SJSA1 (cell line): ENCODE measurements at places on chromosomes 7 and 10.

DNA sequence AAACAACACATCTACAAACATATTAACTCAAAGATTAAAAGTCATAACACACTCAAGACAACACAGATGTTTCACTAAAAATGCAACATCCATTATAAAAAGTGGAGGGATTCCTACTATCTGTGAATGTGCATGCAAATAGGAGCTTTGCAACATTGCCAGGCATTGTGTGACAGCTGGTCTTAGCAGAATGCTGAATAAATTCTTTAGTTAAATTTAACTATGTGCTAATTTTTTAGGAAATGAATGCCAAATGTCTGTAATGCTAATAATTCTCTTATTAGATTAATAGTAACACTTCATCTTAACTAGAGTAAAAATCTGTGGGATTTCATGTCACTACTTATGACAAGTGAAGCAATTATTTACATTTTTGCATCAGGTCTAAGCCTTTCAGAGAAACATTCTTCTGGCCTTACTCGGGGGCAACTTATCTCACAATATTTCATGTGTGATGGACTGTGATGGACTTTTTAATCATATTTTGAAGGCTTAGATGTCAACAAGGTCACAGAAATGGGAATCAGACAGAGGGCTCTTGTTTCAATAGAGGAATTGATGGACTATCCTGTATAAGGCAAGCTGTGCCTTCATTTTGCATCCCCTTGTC, 524.6 kb upstream of the KCND2 start:
- DNase-seq: no peak

GRCh38 chr7:124603066-124603465, 162.5 kb downstream of the GPR37 start:
- no peak for DNase-seq

- DNase-seq: no peak
These were observed 119.7 kb downstream of the SND1 start for GRCh38 chr7:127771707-127772106.

- DNase-seq: no peak
These were observed 60.8 kb downstream of the PTTG1IP2 start for GRCh38 chr7:90530263-90530662.

GRCh38 chr10:54800741-54801421, at the start of gene PCDH15:
Gene PCDH15, minus strand, starts transcription at chr10:54801231. Its CDS starts 136,969 bp downstream, at chr10:54664262.
- DNase-seq: no peak

- DNase-seq: no peak
These were observed 727.4 kb upstream of the NRP1 start for GRCh38 chr10:34061841-34062240.

GRCh38 chr7:40223451-40224127, 88.8 kb downstream of the SUGCT start:
- DNase-seq: no peak

- DNase-seq: no peak
These were observed 9.8 kb upstream of the SAMD8 start for GRCh38 chr10:75101416-75102251.

GRCh38 chr7:159127691-159128642, 16.7 kb downstream of the VIPR2 start:
- no peak for DNase-seq

- DNase-seq: no peak
These were observed 194.9 kb downstream of the SUGCT start for GRCh38 chr7:40329601-40330153.

DNA sequence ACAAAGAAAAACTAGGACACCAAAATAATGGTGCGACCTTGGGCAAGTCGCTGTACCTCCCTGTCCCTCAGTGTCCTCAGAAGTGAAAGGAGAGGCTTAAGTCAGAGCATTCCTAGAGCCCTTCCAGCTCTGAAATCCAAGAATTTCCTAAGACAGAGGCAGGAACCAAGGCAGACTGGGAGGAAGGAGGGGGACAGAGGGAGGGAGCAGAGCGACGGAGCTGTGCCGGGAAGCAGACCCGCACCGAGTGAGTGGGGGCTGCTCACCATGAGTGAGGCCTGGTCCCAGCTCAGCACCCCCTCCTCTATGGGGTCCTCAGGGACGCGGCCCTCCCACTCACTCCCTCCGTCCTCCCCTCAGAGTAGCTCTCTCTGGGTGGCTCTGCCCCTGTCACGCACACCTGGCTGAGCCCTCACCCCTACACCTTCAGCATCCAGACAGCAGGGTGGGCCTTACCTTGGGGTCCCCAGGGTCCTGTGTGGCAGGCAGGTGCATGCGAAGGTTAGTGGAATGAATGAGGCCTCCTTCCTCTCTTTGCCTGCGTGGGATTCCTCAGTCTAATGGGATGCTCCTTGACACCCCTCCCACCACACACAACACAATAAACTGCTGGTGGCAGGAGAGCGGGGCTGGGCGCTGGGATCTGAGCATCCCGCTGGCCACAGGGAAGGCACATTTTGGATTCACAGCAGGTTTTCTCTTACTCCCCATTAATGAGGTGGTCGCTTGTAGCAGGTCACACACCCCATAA, 4.6 kb upstream of the SMARCD3 start:
- no peak for DNase-seq

- no peak for DNase-seq
These were observed 32.5 kb downstream of the C7orf33 start for GRCh38 chr7:148622887-148623585.

DNA sequence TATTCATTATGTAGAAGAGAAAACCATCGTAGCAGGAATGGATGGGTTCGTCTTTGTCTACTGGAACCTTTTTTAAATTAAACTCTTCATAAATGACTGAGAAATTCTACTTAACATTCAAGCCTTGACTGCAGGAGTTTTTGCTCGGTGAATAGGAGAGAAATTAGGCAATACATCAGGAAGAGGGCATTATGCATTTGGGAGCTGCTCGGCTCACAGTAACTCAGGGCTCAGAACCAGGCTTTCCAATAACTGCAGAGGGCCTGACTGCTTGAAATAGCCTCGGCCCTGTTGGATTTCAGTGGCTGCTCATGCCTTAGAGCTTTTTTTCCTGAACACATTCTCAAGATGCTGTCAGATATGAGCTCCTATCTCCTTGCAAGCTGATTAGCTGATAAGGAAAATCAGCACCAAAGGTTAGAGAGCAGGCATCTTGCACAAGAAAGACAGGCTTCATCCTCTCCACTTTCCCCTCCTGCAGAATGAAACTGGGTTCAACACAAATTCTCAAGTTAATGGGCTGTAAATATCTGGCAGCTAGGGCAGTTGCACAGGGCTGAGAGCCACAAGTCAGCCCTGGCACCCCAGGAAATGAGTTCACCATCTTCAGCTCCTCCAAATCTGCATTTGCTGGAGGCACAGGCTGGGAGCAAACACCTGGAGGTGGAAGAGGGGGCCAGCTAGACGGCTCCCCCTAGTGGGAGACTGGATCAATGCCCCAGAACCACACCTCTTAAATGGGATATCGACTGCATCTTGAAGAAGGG, 24.3 kb downstream of the TECTB start:
- no peak for DNase-seq

GRCh38 chr7:131355917-131356777, 28.5 kb downstream of the MKLN1 start:
- DNase-seq: no peak

- DNase-seq: no peak
These were observed 41.8 kb downstream of the NDUFB2 start for GRCh38 chr7:140738280-140738679.

DNA sequence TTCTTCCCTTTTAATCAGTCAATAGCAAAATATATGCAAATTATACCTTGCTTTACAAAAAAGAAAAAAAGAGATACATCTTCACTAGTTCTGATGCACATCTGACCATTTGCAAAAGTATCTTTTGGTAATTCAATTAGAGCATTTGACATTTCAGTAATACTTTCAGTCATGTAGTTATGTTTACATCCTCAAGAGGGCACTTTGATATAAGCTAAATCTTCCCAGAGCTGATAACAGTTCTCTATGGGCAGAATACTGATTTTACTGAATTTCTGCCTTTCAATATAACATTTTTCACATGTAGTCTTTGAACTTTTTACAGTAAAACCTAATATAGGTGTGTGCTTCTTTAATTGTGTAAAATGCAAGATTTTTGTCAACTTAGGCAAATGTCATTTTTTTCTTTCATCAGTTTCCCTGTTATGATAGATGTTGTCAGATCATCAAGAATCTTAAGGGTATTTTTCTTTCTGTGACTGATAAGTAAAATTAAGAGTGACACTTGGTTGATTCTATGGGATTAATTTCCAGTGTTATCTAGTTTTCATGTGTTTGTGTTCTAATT, 703.5 kb upstream of the SEMA3D start:
- peak; percentile 21 for DNase-seq

GRCh38 chr7:50664461-50664922, 99.3 kb upstream of the DDC start:
- no peak for DNase-seq

GRCh38 chr7:155811560-155811894, 736 bp downstream of the SHH start:
- DNase-seq: no peak

DNA sequence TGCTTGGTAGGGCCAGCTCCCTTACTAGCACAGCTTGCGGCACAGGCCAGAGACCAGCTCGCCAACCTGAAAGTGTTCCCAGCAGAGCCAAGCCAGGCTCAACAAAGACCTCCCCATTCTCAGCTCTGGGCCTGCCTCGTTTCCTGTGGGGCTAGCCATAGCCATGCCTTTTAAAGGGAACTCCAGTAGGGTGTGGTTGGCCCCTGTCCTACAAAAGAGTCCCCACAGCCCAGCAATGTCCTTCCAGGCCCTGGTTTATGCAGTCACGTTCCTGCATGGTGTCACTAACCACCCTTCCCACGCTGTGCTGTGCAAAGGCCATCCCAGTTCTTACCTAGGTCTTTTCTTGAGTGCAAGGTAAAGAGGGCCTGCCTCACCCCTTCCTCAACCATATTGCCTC, 87.8 kb upstream of the LRRC4 start:
- no peak for DNase-seq

DNA sequence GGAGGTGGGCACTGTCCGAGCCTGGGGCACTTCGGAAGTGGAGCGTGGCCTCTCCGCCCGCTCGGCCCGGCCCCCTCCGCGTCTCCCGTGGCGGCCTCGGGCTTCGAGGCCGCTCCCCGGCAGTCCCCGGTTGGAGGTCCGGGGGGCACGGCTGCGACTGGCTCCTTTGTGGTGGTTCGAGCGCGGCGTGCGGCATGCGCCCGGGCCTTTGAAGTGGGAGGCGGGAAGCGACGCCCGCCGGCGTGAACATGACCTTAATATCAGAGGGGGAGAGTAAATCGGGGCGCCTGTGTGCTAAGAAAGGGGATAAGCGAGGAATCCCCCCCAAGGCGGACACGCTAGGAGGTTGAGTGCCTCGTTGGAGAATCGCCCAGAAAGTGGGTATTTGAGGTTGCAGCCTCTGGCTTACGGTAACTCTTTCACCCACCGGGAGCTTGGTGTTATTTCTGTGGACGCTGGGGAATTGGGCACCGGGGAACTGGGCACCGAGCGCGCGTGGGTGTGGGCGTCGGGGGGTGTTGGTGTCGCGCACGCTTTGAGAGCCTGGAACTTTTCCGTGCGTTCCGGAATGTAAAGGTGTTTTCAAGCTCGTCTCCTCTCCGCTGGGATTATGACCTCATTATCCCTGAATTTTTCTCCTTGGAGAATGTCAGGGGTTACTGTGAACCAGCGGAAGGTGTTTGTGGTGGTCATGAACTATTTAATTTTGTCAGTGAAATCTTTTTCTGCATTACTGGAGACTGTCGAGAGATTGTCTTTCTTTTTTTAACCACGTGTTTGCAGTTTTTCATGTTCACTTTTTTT, 660 bp downstream of the SUV39H2 start:
- no peak for DNase-seq

- DNase-seq: no peak
These were observed 152.5 kb downstream of the DOCK4 start for GRCh38 chr7:112053737-112054069.
